ENCODE measurements at places on chromosomes 5 and 9. TPM values are rescaled to one million over a fixed set of nuclear protein-coding genes. Genes with fewer than 3 reads are reported as not detected.

PCDHGA4 gene
- polyA plus RNA-seq = 0.64 TPM

LPAR1 gene
- polyA plus RNA-seq = 20.1 TPM

ST8SIA4 gene
- 0.94 TPM for polyA plus RNA-seq

HSPA5 gene
- 677 TPM for polyA plus RNA-seq

PCSK1 gene
- polyA plus RNA-seq = 0.84 TPM

EFNA5 gene
- polyA plus RNA-seq = 1.6 TPM

PRSS3 gene
- polyA plus RNA-seq = 5.8 TPM

SPATA31D4 gene
- polyA plus RNA-seq = not detected

AQP3 gene
- polyA plus RNA-seq = 0.94 TPM

SHB gene
- polyA plus RNA-seq = 6.0 TPM

PCA3 gene
- not detected for polyA plus RNA-seq

SLC34A1 gene
- not detected for polyA plus RNA-seq

IL31RA gene
- polyA plus RNA-seq = not detected

ITK gene
- 0.88 TPM for polyA plus RNA-seq

PCDHGA11 gene
- polyA plus RNA-seq = 0.44 TPM
